ENCODE measurements at places on chromosomes 7 and 10. TPM values are rescaled to one million over a fixed set of nuclear protein-coding genes. Genes with fewer than 3 reads are reported as not detected.

The PTPRN2 gene
- 2.8 TPM for total RNA-seq

- DNase-seq = peak; percentile 31
Measured at GRCh38 chr7:79298145-79298760, 155.2 kb downstream of the MAGI2 start.

GRCh38 chr7:74535951-74536356 lies 82.2 kb downstream of the GTF2IRD1 start:
- DNase-seq = no peak

The MUC12 gene
- total RNA-seq = 1.2 TPM

DNA sequence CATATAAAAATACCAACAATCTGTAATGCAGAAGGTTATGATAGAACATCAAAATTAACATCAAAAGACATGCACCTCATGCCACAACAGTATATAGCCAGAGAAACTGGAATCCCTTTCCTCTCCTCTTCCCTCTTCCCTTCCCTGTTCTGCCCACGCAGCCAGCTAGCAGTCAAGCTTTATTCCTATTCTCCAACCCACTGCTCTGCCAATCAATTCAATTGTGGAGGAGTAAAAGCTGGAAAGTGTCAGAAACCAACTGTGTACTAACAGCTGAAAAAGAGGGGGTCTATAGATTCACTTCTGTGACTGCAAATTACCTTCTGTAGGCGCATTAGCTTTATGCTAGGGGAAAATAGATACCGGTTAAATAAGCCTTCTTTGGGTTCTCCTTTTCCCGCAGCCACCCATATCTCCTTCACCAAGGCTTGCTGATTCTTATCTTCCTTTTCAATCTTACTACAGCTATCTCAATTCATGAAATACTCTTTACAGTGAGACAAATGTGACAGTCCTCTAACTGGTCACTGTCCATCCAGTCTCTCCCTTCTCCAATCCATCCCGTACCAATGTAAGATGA lies 16.3 kb downstream of the ABI1 start:
- DNase-seq = no peak

The PTER gene
- total RNA-seq = 10.0 TPM

GRCh38 chr7:156703209-156703608 lies 62.6 kb downstream of the RNF32 start:
- DNase-seq = peak; percentile 38

DNA sequence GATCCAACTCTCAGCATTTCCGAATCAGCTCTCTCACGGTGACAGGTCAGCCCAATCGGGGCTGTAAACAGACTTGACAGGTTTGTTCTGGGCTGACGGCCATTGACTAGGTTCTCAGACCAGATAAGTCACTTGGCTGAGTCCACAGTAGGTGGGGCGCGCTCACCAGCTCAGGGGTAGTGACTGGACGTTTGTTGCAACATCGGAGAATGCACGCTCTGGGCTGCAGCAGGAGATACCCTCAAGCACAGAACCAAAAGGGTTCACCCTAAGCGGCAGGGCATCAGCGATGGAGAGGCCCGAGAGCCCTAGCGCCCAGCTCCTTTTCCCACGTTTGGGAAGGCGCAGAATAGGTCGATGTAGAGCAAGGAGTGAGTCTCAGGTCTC lies 1.8 kb downstream of the KLLN start:
- peak; percentile 86 for DNase-seq

The PDE6C gene
- total RNA-seq = not detected

DNA sequence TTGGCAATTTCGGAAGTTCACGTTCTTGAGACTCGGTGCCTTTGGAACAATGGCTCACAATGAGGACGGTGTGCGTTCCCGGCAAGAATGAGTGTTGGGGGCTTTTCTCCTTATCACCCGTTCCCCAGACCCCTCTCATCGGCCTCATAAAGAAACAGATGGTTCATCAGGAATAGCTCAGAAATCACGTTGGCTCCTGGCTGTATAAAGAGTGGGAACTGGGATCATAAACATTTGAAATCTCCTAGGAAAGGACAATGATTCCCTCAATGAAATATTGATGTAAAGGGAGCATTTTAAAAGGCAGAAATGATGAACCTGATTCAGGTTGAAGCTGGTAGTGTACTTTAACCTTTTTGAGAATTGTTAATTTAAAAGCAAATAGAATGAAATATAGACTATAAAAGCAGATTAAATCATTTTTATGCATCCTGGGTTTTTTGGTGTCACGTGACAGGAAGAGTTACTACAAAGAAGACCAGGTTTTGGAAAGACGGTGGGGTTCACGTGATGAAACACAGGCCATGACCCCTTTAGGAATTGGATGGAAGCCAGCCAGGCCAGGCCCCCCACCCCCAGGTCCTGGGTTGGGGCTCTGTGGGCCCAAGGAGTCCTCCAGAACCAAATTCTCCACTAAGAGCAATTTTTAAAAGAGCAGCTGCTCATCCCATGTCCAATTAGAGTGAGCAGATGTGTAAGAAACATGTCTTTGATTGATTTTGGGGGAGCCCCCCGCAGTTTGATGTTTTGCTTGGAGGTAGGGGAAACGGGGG lies 63.0 kb downstream of the CUX1 start:
- no peak for DNase-seq

DNA sequence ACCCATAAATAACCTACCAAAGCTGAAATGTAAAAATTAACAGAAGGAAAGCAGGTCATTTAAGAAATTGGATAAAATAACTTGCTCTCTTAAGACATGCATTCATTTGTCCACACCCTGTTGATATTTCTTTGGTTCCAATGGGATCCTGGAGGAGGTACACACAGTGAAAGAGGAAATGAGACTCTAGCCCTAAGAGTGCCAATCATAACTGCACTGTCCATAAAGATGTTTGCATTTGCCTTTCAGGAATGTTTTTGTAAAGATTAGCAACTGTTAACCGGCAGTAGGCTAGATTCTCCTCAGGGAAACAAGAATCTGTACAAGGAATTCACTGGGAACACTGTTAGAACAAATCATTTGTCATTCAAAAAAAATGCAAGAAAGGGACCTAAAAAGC lies 61.0 kb downstream of the MEOX2 start:
- DNase-seq = no peak
